SK-MEL-5 (cell line): ENCODE measurements at places on chromosomes 1 and 21. TPM values are rescaled to one million over a fixed set of nuclear protein-coding genes. Genes with fewer than 3 reads are reported as not detected.

DNA sequence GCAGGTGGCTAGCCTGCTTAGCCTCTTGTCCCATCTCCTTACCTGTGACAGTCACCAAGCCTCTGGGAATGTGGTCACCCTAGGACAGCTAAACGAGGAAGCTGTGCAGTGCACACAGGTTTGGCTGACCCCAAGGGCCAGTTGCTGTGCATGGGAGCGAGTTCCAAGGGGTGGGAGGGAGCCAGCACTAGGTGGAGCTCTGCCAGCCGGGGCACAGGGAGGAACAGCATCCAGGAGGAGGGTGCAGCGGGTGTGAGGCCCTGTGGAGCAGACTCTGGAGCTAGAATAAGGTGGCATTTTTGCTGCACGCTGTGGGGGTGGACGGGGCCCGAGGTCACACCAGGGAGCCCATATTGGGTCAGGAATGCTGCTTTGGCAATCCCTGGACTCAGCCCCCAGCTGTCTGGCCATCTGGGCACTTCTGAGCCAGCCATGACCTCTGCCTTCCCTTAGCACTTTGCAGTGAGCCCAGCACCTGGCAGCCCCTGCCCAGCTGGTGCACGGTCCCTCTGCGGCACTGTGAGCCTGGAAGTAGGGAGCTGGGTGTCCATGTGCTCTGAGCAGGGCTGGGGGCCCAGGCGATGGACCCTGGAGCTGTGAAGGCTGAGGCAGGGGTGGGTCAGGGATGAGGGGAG lies 8.7 kb downstream of the PDXK start:
- DNase-seq, result peak; percentile 22

GRCh38 chr1:1757422-1758058 lies 20.7 kb downstream of the NADK start:
- no peak for DNase-seq

- no peak for DNase-seq
These were observed 12.2 kb upstream of the RGS16 start for GRCh38 chr1:182616130-182617013.

- no peak for DNase-seq
These were observed 100.6 kb downstream of the NR5A2 start for GRCh38 chr1:200128081-200128480.

DNA sequence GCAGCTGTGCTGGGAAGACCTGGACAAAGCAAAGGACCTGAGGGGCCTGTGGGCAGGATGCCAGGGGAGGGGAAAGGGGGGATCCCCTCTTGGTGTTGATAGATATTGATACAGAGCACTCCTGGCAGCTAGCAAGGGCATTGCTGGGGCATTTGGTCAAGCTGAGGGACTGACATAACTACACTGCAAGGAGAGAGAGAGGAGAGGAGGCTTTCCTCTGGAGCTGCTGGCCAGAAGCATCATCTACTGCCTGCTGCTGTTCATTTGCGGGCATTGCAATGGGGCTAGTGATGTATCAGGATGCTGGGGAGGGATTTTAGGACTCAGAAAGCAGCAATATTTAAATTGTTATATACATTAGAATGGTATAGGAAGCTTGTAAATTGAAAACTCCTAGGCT lies 142.0 kb downstream of the ZNF648 start:
- peak; percentile 22 for DNase-seq

DNA sequence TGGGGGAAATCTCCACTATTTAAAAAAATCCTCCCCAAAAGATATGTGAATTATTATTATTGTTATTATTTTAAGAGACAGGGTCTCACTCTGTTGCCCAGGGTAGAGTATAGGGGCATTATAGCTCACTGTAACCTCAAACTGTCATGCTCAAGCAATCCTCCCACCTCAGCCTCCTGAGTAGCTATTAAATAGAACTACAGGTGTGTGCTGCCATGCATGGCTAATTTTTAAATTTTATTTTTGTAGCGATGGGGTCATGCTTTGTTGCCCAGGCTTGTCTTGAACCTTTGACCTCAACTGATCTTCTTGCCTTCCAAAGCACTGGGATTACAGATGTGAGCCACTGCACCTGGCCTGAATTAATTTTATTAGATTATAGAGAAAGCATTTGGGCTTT lies 116.8 kb downstream of the RABGAP1L start:
- no peak for DNase-seq

DNA sequence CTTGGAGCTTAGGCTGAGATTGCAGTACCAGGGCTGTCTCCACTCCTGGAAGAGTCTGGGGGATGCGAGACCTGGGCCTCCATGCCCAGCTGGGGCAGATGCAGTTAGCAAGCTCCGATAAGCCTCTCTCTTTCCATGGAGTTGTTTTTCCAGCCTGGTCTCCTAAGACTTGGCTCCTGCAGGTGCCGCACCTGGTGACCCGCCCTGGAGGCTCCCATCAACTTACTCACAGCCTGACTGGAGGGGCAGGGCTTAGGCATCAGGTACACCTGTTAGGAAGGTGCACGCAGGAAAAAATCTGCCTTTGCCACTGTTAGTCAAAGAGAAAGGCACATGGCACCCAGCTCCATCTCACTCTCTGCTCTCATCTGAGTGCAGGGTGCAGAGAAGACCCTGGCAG lies 198.1 kb upstream of the TMEM51 start:
- no peak for DNase-seq

- no peak for DNase-seq
These were observed 23.5 kb downstream of the PRDM16 start for GRCh38 chr1:3092530-3092929.

DNA sequence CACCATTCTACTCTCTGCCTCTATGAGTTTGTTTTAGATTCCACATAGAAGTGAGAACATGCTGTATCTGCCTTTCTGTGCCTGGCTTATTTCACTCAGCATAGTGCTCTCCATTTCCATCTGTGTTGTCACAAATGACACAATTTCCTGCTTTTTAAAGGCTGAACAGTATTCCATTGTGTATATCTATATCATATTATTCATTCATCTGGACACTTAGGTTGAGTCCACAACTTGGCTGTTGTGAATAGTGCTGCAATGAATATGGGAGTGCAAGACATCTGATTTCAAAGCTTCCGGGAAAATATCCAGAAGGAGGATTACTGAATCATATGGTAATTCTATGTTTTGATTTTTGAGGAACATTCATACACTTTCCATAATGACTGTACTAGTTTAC lies 20.1 kb upstream of the DONSON start:
- peak; percentile 74 for DNase-seq

DNA sequence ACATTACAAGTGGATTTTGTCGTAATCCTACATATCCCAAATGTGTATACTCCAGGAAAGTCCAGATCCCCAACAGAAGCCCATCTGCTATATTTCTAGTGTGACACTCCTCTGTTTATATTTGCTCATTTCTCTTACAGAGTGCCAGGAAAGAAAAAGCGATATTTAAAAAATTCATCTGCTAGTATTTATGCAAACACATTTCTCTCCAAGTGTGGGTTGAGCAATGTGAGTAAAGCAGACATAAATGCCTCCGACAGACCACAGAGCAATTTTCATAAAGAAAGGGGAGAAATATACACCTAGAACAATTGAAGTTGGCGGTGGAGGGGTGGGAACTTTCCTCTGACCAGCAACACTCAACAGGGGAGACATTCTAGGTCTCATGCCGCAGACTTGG lies 22.2 kb upstream of the RAP1A start:
- DNase-seq, result no peak

GRCh38 chr1:111833334-111833733 lies 77.6 kb downstream of the DDX20 start:
- DNase-seq, result no peak

- no peak for DNase-seq
These were observed 15.9 kb upstream of the RGS8 start for GRCh38 chr1:182700351-182700709.

DNA sequence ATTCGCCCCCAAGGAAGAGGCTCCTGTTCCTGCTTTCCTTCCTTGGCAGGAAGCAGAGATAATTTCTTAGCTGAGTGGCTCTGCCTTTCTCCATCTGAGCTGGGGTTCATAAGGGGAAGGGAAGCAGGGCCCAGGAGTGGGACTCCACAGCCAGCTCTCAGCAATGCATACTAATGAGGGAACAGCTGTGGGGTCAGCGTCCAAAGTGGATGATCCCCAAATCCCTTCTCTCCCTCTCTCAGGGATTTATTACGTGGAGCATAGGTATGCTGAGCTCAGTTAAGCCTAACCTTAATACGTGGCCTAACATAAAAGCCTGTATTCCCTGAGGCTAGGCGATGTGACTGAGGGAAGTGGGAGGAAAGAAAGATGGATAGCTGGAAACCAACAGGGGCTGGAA lies 87.3 kb upstream of the CTTNBP2NL start:
- DNase-seq, result no peak

DNA sequence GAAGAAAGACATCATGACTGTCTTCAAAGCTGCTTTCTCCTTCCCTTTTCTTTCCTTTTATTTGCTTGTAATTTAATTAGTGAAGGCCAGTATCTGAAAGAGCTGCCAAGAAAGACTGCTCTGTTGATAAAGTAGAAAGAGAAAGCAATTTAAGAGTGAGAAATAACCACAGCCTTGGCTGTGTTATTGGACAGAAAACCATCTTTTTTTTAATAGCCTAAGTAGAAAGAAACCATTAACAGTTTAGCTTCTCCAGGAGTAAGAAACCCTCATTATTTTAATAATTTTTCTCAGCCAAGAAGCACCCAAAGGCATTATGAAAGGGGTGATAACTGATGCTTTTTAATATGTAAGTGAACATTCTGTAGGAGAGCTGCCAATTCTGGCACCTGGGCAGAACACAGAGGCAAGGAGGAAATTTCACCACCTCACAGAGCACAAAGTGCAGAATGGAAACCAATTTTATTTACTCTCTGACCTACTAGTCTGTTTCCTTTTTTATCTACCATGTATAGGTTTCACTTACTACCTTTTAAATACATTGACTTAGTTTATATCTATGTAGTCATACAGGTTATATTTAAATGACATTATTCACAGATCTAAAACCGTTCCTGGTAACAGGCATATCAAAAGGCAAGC lies 703.2 kb downstream of the MRPL39 start:
- DNase-seq, result no peak

The CD247 gene
- total RNA-seq, result 0.77 TPM in 1 of 2 replicates, not detected in the other

The CD244 gene
- total RNA-seq, result 0.05 TPM in 2 replicates

The ARHGAP30 gene
- total RNA-seq, result not detected in 2 replicates

The OR4F16 gene
- not detected in 2 replicates for total RNA-seq

The TMCC2 gene
- 22.1 and 26.5 TPM in 2 replicates for total RNA-seq
